ENCODE measurements at places on chromosomes 13 and 19.
A peak's percentile ranks its signal among the peaks of the same experiment; 100 is the strongest.

- no peak for DNase-seq
Measured at GRCh38 chr13:51032831-51033230, 78.2 kb downstream of the C13orf42 start.

DNA sequence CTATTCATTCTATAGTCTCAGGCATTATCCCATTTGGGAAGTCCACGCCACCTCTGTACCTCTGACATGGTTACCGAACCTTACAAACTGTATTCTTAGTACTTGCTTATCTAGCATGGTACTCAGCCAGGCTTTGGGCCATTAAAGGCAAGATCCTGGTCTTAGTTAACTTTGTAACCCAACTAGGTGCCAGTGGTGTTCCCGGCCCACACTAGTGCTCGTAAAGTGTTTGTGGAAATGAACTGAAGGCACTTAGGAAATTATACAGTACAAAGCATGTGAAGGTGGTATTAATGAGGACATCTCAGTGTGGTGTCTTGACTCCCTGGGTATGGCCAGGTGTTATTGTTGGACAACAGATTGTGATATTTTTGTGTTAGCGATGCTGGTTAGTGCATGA lies 87.8 kb upstream of the RNF113B start:
- no peak for DNase-seq

DNA sequence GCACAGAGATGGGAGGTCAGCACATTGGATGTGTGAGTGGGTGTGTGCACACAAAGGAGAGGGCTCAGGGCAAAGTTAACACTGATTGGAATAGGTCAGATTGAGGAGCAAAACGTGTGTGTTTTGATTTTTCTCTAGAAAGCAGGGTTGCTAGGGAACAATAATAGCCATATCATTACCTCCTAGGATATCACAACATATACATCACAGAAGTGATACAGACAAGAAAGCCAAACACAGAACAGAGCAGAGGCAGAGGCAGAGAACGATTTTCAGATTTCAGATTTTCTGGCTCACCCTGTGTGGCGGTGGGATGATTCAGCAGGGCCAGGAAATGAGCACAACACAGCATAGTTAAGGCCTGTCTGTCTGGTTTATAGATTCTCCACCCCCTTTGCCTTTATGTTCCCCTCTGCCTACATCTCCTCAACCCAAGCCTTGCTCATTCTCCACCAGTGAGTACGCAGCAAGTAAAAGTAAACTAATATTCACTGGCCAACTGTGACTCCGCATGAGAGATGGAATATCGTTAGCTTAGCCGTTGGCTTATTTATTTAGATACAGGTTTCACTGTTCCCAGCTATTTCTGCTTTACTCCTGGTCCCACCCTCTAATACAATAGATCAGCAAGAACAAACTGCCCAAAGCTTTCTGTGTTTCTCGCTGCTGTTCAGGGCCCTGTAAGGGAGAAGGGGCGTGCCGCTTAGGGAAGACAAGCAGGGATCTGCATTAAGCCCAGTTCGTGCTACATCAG lies 182.7 kb upstream of the TSC22D1 start:
- DNase-seq: peak; percentile 79

DNA sequence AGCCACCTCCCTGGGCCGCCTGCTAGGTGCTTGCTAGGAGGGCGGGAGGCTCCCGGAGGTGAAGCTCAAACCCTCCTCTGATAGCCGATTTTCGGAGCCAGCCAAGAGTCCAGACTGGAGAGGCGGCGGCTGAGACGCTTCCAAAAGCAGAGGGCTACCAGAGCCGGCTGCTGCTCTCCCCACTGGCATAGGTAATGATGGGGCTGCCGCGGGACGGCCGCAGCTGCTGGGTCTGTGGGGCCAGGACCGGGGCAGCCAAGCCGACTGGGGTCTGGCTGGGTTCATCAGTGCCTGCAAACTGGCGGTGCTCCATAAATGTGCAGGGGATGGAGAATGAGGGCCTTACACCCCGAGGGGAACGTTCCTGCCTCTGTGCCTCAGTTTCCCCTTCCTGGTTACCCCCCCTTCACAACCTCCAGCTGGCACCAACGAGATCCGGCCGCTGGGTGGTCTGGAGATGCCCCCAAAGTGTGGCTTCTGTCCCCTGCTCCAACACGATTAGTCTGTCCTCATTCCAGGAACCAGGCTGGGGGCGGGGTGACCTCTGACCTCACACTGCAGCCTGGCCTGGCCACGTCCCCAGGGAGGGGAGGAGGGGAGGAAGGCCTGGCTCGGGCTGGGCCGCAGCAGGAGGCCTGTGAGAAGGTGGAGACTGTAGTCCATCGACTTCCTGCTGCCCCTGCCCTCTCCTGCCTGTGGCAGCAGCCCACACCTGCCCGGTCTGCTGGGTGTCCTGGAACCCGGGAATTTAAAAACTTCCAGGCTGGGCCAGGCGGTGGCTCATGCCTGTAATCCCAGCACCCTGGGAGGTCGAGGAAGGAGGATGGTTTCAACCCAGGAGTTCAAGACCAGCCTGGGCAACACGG lies 3.8 kb upstream of the WDR18 start:
- no peak for DNase-seq

DNA sequence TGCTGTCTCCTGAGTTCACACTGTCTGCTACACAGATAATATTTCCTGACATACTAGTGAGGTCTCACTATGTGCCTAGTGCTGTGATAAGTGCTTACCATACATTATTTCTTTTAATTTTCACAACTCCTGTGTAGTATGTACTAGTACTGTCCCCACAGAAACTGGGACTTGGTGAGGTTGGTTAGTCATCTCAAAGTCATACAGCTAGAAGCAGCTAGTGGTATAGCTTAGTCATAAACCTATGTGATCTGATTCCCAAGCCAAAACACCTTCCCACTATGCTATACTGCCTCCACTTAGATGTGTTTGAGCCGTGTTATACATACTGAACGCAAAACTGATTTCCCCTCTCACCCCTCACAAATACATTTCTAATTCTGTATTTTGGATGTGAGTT lies 10.5 kb downstream of the MTMR6 start:
- DNase-seq: no peak

DNA sequence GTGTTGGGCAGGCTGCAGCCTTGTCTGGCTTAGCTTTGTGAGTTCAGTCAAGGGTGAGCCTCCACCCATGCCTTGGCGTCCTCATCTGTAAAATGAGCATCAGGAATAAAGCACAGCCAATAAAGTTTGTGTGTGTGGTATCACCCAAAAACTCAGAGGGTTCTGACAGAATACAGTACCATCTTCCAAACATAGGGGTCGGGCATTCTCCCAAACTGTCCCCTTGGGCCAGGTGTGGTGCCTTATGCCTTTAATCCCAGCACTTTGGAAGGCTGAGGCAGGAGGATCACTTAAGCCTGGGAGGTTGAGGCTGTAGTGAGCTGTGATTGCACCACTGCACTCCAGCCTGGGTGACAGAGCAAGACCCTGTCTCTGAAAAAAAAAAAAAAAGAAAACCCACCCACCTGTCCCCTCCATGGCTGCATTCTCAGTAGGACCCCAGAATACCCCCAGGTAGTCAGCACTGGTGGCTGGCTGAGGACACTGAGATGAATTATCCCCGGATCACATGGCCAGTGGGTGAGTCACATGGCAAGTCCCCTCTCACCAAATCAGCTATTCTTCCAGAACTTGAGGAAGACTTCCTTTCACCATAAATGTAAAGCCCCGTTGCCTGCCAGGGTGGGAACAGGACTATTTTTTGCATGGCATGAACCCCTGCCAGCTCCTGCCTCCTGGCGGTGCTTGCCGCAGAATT lies 18.6 kb downstream of the POP4 start:
- DNase-seq: no peak

DNA sequence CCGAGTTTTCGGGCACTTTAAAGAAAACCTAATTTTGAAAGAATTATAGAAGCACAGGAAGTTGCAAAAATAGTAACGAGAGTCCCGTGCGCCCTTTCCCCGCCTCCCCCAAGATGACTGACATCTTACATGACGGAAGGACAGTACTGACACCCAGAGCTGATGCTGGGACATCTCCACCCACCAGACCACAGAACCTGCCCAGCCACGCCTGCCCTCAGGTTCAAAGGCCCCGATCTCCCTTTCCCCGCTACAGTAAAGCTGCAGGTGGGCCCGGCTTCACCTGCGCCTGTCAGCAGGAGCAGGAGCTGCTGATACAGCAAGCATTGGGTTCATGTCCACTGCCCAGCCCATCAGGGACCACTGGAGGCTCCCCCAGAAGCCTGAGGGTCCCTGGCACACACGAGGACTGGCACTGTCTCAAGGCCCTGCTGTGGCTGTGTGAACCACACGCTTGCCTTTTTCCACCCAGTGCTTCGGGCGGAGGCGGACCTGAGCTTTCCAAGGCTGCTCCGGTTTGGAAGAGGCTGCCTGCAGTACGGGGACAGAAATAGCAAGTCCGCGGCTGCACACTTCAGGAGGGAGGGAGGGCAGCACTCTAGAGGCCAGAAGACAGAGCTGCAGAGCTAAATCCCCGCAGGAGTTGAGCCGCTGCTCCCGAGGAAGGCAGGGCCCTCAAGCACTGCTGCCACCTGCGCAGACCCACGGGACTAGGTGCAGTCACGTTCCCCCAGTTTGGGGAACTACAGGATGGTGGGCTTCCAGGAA lies 8.7 kb downstream of the MAP2K2 start:
- no peak for DNase-seq

DNA sequence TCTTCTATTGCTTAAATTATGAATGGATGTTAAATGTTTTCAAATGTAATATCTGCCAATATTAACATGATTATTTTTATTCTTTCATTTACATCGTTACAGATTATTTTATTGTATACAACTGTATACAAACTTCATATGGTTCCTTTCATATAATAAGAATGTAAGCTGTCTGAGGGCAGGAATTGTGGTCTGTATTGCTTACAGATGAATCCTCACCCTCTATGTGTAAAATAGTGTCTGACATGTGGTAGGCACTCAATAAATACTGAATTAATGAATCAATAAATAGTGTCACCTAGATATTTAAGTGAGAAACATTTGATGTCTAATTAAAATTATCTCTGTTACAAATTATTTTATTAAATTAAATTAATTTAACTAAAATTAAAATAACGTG lies 7.8 kb downstream of the FPR3 start:
- DNase-seq: no peak

DNA sequence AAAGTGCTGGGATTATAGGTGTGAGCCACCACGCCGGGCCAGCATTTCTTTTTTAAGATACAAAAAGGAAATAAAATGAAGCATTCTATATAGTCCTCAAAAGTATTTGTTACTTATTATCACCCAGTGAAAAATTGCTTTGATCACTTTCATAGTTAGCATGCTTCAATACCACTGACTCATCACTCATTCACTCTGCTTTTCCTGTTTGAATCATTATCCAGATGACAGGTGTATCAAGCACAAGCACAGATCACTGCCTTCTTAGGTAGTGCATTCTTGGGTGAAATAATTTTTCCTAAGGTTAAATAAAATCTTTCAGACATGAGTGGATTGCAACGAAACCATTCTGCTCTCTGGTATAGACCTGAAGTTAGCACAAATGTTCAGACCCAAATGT lies 35.8 kb upstream of the SPART start:
- no peak for DNase-seq

DNA sequence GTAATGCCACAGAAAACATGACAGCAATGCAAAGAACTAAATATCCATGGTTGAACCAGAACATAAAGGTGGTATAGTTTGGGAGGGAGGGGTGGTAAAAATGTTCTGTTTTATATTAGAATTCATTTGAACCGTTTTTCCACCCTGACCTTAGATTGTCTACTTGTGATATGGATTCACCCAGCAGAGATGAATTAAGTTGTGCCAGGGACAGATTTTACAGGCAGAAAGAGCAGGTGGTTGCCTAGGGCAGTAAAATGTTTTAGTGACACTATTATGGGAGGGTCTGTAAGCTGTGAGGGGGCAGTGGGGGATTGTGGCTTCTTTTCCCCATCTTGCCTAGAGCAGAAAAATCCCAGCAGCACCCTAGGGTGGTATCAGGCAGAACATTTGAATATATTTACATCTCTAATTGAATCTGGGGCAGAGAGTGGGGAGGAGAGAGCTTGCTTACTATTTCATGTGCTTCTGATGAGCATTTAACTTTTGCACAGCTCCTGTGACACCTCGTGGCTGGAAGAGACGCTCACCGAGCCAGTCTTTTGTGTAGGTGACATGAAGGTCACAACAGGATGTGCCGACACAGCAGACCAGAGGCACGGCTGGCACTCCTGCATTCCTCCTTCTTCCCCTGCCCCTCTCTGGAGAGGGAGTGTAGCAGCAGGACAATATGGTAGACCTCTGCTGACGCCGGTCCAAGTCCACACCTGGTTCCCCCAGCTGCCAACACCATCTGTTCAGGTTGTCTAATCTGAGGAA lies 452.3 kb downstream of the IRS2 start:
- DNase-seq: no peak

DNA sequence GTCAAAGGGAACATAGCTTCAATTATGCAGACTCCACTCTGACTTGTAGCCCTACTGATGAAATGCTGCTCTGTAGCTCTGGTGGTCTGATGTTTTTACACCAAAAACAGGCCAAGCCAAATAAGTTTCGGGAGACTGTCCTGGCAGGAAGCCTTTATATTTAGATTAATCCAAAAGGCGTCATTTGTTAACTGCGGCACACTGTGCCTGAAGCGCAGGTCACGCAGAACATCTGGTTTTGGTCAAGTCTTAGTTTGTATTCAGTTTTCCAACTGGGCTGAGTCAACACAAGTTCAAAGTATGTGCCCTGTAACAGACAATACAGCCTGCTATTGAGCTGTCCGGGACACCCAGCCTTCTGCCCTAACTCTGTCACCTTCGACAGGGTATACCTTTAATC lies 154.6 kb upstream of the IPO5 start:
- no peak for DNase-seq

DNA sequence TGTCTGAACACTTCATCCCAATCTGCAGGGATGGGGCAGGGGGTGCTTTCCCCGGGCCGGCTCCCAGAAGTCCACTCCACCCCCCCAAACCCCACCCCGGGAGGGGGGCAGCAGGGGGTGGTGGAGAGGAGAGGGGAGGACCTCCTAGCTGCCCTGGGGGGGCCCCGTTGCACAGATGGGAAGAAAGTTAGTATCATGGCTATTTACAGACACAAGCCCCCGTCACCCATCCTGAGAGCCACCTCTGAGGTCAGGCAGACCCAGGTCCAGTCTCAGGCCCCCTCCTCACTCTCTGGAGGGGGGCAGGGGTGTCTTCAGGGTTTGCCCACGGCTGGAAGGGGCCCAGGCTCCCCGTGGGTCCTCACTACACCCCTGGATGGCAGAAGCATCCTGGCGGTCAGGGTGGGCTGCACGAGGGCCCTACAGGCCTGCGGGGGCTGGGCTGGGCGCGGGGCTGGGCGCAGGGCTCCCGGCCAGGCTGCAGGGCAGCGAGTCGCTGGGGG lies 5.8 kb upstream of the REXO1 start:
- DNase-seq: no peak

GRCh38 chr19:19402656-19403372 lies 2.7 kb upstream of the GATAD2A start:
- DNase-seq: no peak

DNA sequence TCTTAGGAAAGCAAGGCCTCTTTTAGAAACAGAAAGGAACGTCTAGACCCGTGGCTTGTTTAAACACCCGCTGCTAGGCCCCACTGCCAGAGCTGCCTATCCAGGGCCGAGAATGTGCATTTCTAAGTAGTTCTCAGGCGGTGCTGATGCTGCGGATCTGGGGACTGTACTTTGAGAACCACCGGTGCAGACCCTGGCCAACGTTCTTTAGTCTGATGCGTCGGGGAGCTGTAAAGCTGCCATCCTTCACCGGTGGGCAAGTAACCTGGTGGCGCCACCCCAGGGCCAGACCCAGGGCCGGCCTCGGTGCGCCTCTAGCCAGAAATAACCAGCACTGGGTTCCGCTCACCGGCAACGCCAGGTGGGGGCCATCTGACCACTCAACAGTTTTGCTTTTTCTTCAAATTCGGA lies 47.1 kb downstream of the TGDS start:
- DNase-seq: peak; percentile 15

All from stromal cell of bone marrow (primary cell).